ENCODE measurements at places on chromosomes 5 and 9.

DNA sequence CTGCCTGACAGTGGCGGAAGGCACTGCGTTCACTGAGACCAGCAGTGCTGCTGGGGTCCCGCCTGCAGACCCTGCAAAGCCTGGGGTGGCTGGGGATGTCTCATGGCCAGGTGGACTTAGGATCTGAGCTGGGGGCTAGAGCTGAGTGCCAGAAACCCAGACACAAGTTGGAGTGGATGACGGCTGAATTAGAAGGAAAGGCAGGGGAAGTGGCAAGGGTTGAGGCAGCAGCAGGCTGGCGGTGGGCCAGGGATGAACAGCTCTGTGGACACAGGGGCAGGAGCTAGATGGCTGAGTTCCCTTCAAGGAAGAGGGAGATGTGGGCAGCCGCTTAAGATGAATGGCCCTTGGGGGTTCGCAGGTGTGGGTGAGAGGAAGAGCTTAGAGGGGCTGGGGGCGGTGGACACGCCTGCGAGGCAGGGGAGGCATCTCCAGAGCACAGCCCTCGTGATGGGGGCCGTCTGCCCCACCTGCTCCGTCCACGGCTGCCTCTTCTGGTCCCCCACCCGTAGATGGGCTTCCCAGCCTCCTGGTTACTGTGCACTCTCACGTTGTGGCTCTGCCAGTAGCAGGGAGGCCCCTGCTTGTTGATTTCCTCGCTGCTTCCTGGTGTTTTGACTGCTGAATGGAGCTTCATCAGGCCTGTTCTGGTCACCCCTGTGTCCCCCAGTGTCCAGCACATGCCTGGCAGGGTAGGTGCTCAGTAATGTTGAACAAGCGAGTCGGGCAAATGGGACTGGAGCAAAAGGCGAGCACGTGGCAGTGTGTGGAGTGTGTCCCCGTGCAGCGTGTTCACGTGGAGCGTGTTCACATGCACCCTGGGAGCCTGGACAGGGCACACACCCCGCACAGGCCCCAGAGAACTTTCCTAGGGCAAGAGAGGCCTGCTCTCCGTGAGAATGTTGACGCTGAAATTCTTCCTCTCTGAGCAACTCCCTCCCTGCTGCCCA lies 168.2 kb downstream of the CACNA1B start:
- no peak for DNase-seq

- no peak for DNase-seq
Observed at GRCh38 chr9:90457386-90458190, 185.0 kb downstream of the DIRAS2 start.

DNA sequence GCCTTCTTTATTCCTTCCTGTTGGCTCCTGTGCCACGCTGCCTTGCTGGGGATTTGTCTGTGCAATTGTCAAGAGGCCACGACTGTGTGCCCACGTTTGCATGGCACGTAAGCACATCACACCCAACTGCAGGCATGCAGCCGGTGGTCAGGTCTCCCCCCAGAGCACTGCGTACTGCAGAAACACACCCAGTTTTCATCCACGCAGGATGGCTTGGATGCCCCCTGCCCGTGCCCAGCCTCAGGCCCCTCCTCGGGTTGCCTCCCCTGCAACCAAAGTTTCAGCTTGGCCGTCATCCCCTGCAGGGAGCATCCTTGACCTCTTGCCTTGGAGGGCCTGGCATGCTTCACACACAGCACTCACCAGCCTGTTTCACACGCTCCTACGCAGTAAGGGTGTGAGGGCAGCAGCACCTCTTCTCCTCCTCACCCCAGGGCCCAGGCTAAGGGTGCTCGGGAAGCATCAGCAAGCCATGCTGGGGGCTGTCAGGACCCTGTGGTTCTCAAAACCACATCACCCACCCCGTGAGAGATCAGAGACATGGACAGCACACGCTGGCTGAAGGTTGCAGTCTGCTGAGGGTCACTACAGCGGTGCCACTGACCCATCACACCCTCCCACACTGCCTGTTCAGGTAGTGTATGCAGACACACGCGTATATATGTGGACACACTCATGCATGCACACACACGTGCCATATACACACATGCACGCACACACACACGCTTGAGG lies 3.1 kb downstream of the MRPL36 start:
- DNase-seq, result no peak

GRCh38 chr9:8172000-8172399 lies 372.4 kb upstream of the DMAC1 start:
- no peak for DNase-seq

- DNase-seq, result no peak
Observed at GRCh38 chr5:75640395-75640794, 29.1 kb downstream of the ANKDD1B start.

DNA sequence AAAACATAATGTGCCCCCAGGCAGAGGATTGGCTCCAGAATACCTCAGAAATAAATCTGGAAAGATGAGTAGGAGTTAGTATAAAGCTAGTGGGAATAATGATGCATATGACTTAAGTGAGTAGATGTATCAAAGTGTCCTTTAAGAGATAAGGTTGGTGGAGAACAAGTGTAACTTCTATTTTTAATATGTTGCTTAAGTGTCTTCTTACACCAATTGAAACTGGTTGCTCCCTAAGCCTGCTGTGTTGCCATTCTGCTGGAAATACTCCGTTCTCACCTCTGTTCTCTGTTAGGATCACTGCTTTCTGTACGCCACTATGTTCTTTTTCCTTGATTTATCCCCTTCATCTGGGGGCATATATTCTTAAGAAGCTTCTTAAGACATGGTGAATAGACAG lies 286.4 kb downstream of the TMEM232 start:
- DNase-seq, result no peak

DNA sequence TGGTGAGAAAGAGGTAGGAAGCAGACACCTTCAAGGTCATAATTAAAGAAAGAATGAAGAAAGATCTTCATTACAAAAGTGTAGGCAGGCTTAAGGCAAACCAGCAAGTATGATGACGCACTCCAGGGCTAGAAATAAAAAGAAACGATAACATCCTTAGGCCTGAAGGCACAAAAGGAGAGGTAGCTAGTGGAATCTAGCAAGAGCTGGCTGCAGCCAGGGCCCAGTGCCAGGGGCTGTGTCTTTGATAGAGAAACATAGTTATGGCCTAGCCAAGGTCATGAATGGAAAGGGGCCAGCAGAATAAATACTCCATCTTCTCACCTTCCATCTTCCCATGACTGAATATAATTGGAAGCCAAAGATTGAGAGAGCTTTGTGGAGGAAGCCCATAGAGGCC lies 6.8 kb upstream of the SH3TC2 start:
- DNase-seq, result no peak

DNA sequence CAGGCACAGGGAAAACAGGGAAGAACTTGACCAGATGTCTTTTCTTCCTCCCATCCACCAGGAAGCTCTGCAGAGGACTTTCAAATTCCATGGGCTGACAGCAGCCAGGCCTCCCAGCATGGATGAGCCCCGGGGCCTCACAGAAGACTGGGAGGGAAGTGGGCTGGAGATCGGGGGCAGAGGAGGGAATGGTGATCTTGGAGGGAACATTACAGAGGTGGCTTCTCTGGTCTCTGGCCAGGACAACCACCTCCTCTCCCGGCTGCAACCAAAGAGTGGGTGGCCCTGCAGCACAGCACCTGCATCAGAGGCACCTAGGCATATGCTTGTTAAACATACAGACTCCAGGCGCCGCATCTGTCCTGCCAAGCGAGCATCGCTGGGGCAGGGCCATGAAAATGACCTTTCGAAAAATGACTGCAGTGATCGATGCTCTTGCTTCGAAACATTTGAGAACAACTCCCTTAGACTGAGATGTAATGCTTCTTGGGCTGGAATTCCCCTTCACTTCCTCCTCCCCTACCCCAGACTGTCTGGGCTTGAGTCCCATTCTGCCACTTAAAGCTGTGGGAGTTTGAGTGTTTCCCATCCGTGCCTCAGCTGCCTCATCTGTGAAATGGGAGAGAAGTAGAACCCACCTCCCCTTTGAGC lies 68.7 kb upstream of the UNC5A start:
- DNase-seq, result no peak

Data from activated naive CD4-positive, alpha-beta T cell (primary cell).